ENCODE measurements at places on chromosomes 16 and 17.

GRCh38 chr16:66720766-66721165 lies 24.2 kb upstream of the CMTM4 start:
- no peak for DNase-seq

DNA sequence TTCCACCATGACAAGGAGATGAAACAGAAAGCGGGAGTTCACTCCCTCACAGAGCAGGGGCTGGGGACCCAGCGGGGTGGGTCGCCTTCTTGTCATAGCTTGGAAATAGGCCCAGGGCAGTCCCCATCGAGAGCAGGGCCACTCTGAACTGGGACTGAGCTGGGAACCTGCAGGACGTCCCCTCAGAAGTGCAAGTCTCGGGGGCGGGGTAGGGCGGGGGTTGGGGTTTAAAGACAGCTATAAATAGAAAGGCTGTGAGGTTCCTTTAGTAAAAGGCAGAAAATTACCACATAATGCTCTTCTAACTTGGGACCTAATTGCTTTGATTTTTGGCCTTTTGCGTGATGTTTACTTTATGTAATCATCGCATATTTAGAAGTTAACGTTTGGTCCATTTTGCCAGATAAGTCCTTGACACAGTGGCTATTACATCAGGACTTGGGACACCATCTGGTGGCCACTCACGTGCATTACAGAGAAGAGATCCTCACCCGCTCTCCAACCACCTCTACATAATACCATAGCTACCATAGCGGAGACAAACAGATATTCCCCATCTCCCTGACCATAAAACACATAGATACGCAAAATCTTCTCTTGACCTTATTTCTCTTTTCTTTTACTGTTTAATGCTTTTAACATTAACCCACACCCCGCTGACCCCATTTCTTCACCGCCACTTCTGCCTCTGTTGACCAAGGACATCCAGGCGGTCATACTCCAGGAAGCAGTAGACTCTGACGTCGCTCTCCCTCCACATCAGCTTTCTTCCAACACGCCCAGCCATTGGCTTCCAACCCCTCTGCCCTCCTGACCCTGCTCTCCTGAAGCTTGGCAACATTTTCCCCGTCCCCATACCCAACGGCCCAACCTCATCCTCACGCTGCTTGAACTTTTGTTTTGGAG lies 27.5 kb upstream of the PIK3R6 start:
- DNase-seq = peak; percentile 57

DNA sequence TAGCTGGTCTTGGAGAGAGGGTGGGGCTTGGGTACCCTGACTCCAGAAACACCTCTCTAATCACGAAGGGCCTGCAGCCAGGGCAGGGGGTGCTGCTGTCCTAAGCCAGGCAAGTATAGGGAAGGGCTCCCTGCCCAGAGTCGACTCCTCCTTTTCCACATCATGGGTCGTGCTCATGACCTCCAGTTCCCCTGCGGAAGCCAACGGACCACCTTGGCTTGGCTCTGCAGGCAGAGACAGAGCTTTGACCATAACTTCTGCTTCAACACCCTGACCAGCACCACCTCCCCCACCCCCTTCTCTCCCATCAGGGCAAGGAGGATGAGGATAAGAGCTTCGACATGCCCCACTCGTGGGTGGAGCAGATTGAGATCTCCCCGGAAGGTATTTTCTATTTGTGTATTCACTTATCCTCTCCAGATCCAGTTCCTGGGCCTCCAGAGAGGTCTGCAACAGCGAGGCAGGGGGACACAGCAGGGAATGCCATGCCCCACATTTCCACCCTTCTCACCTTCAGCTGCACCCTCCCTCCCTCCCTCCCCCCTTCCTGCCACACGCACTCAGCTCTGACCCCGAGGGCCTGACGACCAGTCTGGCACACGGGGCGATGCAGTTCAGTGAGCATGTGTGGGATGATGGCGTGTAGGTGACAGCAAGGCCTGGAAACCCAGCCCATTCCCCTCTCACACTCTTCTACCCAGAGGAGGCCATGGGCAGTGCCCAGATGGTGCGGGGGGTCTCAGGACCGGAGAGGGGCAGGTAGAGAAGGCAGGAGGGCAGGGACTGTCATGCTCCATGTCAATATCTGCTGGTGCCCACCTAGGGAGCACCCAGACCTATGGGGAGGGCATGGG lies 14.0 kb upstream of the KATNB1 start:
- no peak for DNase-seq

- no peak for DNase-seq
These were observed 160.3 kb downstream of the COPRS start for GRCh38 chr17:31698751-31699150.

- no peak for DNase-seq
These were observed 31.4 kb downstream of the CRAMP1 start for GRCh38 chr16:1643521-1643920.

DNA sequence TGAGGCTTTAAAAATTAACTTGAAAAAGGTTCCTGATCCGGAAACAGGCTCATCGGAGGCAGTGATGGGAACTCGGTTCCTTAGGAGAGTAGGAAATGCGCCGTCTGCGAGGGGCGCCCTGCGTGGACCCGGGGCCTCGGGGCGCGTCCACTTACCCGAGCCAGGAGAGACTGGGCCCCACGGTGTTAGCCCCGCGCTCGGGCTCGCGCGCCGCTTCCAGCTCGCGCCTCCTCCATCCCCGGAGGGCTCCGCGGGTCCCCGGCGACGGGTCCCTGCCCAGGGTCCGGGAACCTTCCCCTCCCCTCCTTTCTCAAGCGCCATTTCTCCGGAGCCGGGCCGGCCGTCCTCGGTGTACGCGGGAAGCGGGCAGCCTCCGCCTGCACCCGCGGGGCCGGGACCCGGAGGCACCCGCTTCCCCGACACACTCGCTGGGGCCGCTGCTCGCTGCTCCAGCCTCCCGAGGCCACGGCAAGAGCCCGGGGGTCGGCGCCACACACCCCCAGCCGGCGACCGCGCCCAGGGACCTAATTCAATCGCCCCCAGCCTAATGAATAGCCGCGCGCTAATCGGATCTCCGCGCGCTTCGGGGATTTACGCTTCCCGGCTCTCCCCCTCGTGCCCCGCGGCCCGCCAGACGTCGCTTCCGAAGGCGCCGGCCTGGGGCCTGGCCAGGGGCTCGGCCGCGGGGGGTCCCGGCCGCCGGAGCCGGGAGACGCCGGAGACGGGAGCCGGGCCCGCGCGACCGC lies 2.2 kb upstream of the BAHCC1 start:
- DNase-seq = no peak

GRCh38 chr16:8402981-8403843 lies 187.1 kb downstream of the TMEM114 start:
- no peak for DNase-seq

GRCh38 chr16:14437426-14437825 lies 192.6 kb downstream of the PARN start:
- no peak for DNase-seq

DNA sequence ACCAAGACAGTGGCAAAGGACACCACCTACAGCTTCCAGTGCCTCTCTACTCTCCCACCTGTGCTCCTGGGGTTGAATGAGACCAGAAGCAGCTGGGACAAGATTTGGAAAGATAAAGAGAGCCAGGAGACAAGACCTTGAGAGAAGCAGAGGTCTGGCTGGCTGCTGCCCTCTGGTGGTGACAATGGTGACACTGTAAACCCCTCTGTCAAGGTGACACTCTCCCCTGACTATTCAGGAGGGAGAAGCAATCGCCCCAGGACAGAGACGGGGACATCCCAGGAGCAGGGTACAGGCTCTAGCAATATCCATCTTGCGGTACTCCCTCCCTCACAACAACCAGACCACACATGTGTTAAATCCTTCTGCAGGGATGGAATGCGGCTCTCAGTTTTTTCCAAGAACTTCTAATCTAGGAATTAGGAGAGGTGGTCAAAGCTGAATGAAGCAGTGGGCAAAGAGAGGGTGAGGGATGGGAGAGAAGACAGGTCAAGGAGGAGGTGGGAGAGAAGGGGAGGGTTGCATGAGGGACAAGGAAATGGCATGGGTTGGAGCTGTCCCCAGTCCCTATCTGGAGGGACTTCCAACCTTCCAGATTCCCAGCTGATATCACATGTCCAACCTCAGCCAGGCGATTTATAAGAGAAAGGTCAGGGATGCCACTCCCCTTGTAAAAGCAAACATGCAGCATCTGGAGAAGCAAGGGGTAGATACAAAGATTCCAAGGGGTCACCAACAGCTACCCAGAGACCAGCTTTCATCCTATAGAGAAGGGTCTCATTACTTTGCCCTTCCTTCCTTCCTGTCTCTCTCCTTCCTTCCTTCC lies 2.9 kb downstream of the PHOSPHO1 start:
- peak; percentile 34 for DNase-seq

GRCh38 chr16:9034056-9034455 lies 57.4 kb upstream of the HAPSTR1 start:
- DNase-seq = no peak

DNA sequence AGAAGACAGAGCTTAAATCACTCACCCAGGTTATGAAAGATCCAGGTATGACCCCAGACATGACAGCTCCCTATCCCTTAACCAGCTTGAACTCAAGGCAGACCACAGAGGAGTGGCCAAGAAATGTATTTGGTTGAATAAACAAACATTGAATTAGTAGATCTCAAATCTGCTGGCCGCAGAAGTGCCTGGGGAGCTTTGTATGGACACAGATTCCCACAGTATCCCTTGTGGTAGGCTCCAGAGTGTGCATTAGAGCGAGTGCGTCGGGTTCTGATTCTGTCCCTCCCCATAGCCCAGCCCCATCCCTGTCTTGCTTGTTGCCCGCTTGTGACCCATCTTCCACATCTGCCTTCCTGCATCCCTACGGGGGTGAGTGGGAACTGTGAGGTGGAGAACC lies 118.8 kb upstream of the FOXF1 start:
- no peak for DNase-seq

- DNase-seq = no peak
These were observed 11.6 kb upstream of the CD79B start for GRCh38 chr17:63943745-63944144.

DNA sequence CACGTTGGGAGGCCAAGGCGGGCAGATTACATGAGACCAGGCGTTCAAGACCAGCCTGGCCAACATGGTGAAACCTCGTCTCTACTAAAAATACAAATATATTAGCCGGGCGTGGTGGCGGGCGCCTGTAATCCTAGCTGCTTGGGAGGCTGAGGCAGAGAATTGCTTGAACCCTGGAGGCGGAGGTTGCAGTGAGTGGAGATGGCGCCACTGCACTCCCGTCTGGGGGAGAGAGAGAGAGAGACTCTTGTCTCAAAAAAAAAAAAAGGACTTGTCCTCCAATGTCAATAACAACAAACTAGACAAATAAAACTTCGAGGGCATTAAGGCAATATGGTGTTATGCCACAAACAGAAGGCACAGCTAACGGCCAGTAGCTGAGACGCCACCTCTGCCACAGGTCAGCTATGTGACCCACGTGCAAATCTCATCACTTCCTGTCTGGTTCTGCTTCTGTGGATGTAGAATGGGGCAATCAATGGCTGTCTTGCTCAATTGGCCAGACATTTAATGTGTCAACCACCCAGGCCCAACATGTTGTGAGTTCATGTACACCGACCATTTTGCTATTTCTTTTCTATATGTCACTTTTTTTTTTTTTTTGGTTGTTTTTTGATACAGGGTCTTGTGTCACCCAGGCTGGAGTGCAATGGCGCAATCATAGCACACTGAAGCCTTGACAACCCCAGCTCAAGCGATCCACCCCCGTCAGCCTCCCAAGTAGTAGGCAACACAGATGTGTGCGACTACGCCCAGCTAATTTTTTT lies 834 bp upstream of the TXNDC11 start:
- no peak for DNase-seq

DNA sequence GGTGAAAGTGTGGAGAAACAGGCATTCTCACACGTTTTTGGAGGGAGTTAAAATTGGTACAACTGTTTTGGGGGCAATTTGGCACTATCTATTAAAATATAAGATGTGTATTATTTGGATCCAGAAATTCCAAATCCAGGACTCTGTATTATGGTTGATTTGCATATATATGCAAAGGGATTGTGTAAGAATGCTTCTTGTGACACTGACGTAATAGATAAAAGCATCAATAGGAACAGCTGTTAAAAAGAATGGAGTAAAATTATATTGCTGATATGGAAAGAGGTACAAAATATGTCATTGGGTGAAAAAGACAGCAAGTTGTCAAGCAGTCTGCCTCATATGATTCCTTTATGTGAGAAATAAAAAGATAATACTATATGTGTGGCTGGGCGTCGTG lies 17.3 kb downstream of the FA2H start:
- DNase-seq = no peak

GRCh38 chr16:704552-705380 lies 835 bp downstream of the FBXL16 start:
- DNase-seq = no peak

- DNase-seq = no peak
These were observed 117.9 kb downstream of the SEC14L1 start for GRCh38 chr17:77258638-77259037.

- no peak for DNase-seq
These were observed 52.8 kb downstream of the SOX9 start for GRCh38 chr17:72173499-72174116.

DNA sequence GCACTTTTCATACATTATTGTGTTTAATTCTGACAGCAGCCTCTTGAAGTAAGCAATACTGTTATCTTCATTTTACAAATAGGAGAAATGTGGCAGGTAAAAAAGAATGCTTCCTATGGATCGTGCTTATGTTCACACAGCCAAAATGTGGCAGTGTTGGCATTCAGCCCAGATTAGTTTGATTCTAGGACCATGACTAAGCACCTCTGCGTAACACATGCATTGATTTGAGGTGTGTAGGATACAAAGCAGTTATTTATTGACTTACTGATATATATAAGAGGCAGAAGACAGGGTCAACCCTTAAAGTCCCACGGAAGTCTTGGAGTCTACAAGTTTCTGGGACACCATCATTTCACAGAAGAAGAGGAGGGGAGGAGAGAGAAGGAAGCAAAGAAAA lies 1144.4 kb upstream of the GOT2 start:
- DNase-seq = peak; percentile 31

GRCh38 chr17:76569607-76570279 lies 15.9 kb downstream of the ST6GALNAC2 start:
- DNase-seq = no peak

DNA sequence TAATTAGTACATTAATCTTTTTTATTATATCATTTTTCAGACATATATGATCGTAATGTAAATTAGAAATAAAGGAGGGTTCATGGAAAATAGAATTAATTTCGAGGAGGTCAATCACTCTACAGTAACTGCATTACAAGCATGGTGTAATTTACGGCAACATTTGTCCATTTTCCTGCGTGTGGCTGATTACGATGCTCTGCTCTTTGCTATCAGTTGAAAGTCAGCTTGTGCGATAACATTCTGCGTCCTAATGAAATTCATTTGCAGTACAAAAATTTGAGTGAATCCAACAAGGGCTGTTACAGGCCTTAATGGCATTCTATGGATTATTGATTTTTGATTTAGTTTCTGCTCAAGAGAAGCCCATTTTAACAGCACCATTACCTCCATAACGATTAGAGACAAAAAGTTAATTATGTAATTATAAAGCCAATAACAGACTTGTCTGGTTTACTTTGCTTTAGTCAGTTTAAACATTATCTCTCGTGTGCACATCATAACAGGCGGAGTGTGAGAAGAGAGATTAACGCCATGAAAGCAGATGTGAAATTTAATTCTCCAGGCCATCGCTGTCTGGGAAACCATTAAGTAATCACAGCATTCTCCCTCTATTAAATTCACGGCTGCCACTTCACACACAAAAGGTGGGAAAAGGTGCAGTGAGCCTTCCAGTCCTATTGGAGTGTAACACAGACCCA lies 256.4 kb upstream of the IRX3 start:
- no peak for DNase-seq

GRCh38 chr17:8287651-8288335 lies 677 bp upstream of the RANGRF start:
- DNase-seq = no peak
